ENCODE measurements at places on chromosomes 3 and 15.
A peak's percentile ranks its signal among the peaks of the same experiment; 100 is the strongest.

- no peak for DNase-seq
Measured at GRCh38 chr3:174873832-174874657, 14.9 kb downstream of the NAALADL2 start.

GRCh38 chr15:32893421-32893820 is 175.6 kb downstream of the GREM1 start:
- DNase-seq = no peak

GRCh38 chr3:117955196-117955595 is 1079.5 kb downstream of the IGSF11 start:
- no peak for DNase-seq

DNA sequence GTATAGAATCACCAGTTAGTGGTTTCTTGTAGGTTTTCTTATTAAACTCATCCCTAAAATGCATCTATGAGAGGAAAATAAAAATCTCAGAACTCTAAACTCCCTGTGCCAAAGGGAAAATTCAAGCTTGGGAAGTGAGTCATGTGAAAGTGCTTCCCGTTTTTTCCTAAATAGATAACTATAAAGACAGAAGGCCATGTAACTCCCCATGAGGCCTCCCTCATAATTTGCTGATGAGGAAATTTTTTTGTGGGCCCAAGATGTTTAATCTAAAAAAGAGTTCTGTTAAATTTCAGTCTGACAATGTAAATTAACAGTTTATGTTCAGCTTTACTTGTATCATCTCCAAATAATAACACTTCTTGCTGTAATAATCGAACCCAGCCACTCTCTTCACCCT is 1273.9 kb downstream of the OTOL1 start:
- DNase-seq = no peak

GRCh38 chr3:124496061-124496460 is 234.2 kb upstream of the UMPS start:
- peak; percentile 58 for DNase-seq

GRCh38 chr3:32194653-32195052 is 43.8 kb upstream of the CMTM8 start:
- DNase-seq = no peak

DNA sequence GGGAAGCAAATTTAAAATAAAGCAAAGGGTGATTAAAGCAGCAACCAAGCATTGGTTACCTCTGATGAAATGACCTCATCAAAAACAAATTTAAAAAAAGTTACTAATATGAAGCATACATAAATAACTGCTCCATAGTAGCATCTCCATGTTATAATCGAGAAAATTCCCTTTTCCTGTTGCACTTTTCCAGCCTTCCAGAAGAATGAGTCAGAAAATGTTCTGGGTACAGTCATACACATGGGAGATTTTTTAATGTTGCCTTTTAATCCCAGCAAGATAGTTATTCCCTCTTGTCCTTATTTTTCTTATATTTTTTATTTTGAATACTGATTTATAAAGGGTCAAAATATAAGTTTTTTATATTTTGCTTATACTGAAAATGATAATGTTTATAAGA is 2.6 kb upstream of the TMCO5A start:
- DNase-seq = peak; percentile 7

GRCh38 chr3:131142580-131142979 is 115.9 kb downstream of the NEK11 start:
- DNase-seq = no peak

GRCh38 chr3:20064387-20064786 is 24.1 kb downstream of the KAT2B start:
- no peak for DNase-seq

- DNase-seq = no peak
Measured at GRCh38 chr3:47432673-47433072, 43.1 kb downstream of the SCAP start.

DNA sequence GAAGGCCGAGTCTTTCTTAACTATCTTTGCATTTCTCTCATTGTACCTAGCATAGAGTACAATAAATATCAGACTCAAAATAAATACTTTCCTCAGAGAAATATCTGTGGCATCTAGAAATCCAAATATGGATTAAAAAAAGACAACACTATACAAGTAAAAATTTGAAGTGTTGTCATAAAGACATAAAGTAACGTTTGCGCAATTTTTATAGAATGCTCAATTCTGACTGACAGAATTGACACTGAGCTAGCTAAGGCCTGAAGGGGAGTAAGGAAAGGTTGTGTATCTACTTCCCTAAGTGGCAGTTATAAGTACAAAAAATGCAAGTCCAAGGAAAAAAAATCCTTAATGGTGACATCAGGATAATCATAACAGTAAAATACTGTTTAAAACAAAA is 1.1 kb downstream of the SEC11A start:
- no peak for DNase-seq

DNA sequence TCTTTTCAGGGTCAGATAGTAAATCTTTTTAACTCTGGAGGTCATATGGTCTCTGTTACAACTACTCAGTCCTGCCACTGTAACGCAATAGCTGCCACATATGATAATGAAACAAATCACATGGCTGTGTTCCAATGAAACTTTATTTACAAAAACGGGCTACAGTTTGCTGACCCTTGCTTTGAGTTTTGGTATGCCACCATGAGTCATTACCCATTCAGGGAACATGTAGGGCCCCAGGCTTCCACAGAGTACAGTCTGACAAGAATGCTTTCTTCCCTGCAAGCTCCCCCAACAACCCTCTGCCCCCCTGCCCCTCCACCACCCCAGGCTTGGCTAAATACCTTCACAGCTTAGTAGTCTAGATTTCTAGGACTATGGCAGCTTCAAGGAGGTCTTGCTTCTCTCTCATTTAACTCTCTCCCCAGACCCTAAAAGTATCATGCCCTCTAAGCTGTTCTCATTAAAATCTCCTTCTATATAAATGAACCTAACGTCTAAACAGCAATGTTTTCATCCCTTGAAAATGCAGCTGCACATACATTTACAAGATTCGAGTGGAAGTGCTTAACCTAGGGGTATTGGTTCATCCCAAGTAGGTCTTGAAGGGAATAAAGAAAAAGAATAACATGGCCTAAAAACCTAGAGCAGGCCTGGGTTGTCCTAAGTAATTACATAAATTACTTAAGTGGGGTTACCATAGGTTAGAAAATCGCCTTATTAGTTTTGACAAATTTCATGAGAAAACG is 117.8 kb upstream of the PRICKLE2 start:
- DNase-seq = peak; percentile 92

DNA sequence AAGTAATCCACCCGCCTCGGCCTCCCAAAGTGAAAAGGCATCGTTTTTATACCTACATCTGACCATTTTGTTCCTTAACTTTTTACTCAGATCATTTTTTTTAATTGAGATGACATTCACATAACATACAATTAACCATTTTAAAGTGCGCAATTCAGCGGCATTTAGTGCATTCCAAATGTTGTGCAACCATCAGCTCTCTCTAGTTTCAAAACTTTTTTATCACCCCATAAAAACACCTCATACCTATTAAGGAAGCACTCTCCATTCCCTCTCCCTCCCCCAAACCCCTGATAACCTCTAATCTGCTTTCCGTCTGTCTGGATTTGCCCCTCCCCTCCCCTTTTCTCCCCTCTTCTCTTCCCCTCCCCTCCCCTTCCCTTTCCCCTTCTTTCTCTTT is 310.1 kb downstream of the UACA start:
- DNase-seq = no peak

DNA sequence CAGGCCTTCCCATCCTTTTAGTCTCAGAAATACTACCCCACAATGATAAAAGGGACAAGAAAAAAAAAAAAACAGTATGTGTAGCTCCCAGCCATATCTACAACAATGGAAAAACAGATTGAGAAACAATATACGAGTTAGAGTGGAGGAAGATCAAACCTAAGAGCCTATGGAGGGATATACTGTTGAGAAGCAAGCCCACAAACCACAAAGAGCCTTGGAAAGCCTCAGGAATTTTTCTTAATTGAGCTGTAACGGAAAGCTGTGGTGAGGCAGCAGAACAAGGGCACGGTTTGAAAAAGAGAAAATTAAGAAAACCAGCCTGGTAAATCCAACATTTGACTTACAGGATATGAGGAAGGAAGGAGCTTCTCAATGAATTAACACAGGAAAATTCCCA is 21.4 kb downstream of the KPNA1 start:
- no peak for DNase-seq

DNA sequence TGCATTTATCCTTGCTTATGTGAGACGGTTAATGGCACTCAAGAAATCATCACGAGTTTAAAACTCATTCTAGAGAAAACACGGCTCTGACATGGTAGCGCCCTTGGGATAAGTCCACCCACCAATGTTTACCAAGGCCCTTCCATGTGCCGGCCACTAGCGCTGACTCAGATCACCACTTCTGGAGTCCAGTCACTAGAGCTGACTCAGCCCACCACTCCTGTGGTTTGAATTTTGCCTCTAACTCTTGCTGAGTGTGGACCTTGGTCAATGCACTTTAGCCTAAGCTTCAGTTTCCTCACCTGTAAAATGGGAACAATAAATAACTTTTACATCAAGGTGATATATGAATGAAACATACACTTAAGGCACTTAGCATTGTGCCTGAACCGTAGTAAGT is 358.4 kb upstream of the PROK2 start:
- DNase-seq = peak; percentile 43

- DNase-seq = no peak
Measured at GRCh38 chr15:73319460-73320245, 49.1 kb downstream of the HCN4 start.

DNA sequence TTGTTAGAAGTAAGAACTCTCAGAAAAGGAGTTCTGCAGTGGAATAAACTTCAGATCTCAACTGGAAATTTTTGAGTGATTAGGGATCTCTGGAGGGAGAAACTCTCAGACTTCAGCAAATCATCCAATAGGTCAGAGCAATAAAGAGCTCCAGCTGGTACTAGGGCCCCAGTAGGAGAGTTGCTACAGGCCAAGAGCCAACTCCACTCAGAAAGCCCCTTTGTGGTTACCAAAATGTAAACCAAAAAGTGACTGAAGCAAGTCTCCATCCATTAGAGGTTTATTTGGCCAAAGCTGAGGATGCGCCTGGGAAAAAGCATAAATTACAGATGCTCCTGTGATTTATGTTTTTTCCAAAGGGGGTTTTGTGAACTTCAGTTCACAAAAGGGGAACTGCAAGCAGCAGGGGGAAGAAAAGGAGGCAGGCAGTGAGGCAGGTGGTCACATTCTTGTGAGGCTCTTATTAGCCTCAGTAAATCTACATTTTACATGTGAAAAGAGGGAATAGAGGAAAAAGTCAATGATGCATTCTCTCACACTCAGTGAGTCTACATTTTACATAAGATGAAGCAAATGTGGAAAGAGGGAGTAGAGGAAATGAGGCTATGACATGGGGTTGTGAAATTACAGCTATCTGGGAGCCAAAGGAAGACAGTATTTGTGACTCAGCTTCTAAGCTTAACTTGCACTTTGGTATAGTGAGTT is 92.4 kb upstream of the DAZL start:
- no peak for DNase-seq
